Activated CD8-positive, alpha-beta T cell treated with anti-CD3 and anti-CD28 coated beads, Interleukin-2, amount 10 ng/mL, durations not matched to agents 7 days and 5 days (primary cell): ENCODE measurements at places on chromosomes 7 and 10. TPM values are rescaled to one million over a fixed set of nuclear protein-coding genes. Genes with fewer than 3 reads are reported as not detected.

DNA sequence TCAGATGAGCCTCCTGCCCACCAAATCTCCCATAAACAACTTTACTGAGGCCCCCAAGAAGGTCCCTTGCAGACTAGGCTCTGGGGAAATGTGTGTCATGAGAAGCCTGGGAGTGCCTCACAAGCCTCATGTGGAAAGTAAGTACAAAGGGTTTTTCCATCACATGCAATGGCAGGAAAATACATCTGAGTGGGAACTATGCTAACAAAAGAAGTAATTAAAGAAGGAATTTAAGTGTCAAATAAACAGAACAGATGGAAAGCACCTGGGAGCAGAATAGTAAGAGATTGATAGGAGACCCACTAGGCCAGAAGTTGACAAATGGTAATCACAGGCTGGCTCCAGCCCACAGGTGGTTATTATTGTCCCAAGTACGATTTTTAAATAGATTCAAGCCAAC lies 20.5 kb downstream of the GSAP start:
- no peak for DNase-seq

SLC26A4 gene
- total RNA-seq, result 0.94 TPM

MYL10 gene
- total RNA-seq, result not detected

PAPOLB gene
- total RNA-seq, result not detected

DNA sequence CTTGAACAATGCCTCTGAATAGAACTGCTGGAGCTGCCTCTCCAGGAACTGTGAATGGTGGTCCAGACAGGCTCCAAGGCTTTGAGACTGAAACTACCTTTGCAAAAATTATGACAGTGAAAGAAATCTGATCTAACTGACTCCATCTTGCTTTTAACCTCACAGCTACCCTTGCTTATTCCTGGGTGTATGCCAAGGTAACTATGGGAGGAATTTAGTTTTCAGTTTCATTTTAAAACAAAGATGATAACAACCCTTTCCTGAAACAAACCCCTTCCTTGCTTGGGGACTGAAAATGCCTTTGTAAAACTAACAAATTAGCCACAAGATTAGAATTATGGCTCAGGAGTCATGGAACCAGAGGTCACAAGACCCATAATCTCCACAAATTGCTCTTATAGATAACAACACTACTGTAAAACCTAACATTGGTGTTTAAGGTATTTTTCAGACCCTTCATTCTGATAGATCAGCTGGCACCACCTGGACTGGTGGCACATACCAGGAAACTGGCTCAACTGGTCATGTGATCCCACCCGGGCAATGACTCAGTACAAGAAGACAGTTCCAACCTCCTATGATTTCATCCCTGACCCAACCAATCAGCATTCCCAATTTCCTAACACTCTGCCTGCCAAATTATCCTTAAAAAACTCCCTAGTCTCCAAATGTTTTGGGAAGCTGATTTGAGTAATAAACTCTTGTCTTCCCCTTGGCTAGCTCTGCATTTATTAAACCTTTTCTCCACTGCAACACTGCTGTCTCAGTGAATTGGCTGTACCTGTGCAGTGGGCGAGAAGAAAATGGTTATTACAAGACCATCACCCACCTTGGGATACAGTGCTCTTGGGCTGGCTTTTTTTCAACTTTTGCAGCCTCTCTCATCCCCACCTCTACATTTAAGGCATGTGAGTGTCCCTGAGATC lies 608.1 kb downstream of the TYW1 start:
- DNase-seq, result no peak

TAS2R41 gene
- not detected for total RNA-seq

DNA sequence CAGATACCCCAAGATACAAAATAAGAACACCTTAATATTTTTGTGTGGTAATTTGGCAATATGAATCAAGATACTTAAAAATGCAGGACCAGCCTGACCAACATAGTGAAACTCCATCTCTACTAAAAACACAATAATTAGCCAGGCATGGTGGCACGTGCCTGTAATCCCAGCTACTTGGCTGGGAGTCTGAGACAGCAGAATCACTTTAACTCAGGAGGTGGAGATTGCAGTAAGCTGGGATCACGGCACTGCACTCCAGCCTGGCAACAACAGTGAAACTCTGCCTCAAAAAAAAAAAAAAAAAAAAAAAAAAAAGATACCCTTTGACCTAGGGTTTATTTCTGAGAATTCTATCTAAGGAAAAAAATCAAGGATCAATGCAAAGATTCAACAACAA lies 450.7 kb downstream of the SORCS1 start:
- DNase-seq, result no peak

AVPI1 gene
- 1.1 TPM for total RNA-seq

GRCh38 chr7:152859781-152860191 lies 100.2 kb downstream of the ACTR3B start:
- no peak for DNase-seq
